ENCODE measurements at places on chromosomes 11 and 22. TPM values are rescaled to one million over a fixed set of nuclear protein-coding genes. Genes with fewer than 3 reads are reported as not detected.

GRCh38 chr11:132913295-132913694 is 619.0 kb downstream of the OPCML start:
- H3K4me1 ChIP-seq, result no peaks in the 10 kb centered on the region
- no peaks in the 10 kb centered on the region for H3K36me3 ChIP-seq
- no peak overlapping the region for H3K27ac ChIP-seq
- no peaks in the 10 kb centered on the region for H3K27me3 ChIP-seq
- no peak overlapping the region for H3K4me3 ChIP-seq
- DNase-seq, result no peak

GRCh38 chr11:69442807-69443137 is 38.7 kb upstream of the LINC01488 start:
- H3K27ac ChIP-seq, result peak overlapping the region; percentile 75
- no peaks in the 10 kb centered on the region for H3K4me1 ChIP-seq
- no peak for DNase-seq
- no peaks in the 10 kb centered on the region for H3K36me3 ChIP-seq
- no peaks in the 10 kb centered on the region for H3K27me3 ChIP-seq
- no peak overlapping the region for H3K4me3 ChIP-seq

DNA sequence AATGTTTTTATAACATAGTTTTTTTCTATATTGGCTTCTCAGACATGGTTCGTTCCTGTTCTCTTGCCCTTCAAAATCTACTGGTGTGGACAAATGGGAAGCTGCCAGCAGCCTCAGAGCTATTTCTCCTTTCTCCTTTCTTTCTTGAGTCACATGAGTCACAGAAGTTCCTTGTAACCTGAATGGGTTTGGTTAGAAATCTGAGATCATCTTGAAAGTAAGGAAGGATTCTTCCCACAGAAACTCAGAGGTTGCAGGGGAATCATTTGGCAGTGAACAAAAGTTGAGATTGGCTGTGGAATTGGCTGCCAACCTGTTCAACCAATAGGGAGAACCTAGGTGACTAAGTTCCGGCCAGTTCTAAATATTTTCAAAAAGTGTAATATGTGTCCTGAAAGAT is 12.5 kb downstream of the PLET1 start:
- H3K27me3 ChIP-seq, result no peaks in the 10 kb centered on the region
- no peak overlapping the region for H3K4me3 ChIP-seq
- no peaks in the 10 kb centered on the region for H3K36me3 ChIP-seq
- no peak overlapping the region for H3K27ac ChIP-seq
- no peaks in the 10 kb centered on the region for H3K4me1 ChIP-seq

The SPDYC gene
- total RNA-seq, result not detected

- no peak overlapping the region for H3K27ac ChIP-seq
- no peak for DNase-seq
- H3K27me3 ChIP-seq, result no peaks in the 10 kb centered on the region
- peaks cover 13% of the 10 kb centered on the region for H3K4me1 ChIP-seq
These were observed 111.8 kb downstream of the MPPED2 start for GRCh38 chr11:30474151-30474954.

The KIRREL3 gene
- 1.8 TPM for total RNA-seq

The CENPM gene
- total RNA-seq, result not detected
